AG09309 (cell line): ENCODE measurements at places on chromosomes 4 and X.

DNA sequence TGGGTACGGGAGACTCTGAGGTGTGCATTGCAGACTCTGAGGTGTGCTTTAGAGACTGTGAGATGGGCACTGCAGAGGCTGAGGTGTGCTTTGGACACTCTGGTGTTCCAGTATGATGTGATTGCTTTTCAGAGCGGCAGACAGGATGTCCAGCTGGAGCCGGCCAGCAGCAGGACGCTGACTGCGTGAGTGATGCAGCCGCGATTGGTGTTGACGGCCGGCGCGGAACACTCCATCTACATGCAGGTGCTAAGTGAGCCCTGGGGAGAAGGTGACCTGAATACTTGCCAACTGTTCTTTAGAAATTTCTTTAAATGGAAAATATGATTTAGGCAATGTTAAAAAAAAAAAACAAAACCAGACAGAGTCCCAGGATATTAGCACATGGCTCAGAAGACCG, 103.1 kb upstream of the PPP2R3B start:
- no peak for DNase-seq

DNA sequence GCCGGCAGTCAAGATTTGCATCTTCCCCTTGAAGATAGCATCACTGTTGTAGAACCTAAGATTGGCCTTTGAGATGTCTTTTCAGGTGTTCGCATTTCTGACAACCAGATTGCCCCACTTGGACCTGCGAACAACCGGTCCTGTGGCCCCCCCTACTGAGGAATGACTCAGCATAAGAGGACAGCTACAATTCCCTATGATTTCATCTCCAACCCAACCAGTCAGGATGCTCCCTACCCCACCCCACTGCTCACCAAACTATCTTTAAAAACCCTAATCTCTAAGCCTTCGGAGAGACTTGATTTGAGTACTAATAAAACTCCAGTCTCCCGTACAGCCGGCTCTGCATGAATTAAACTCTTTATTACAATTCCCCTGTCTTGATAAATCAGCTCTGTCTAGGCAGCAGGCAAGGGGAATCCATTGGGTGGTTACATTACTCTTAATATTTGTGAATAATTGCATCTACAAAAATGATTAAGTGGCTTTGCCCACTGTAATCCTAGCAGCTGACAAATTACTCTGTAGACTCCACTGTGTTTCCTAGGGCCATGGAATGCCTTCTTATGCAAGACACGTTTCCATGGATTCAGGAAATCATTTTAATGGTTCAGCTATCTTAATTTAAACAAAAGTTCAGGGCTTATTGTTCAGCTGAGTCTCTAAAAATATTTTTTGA, 95.4 kb downstream of the GPR143 start:
- no peak for DNase-seq

DNA sequence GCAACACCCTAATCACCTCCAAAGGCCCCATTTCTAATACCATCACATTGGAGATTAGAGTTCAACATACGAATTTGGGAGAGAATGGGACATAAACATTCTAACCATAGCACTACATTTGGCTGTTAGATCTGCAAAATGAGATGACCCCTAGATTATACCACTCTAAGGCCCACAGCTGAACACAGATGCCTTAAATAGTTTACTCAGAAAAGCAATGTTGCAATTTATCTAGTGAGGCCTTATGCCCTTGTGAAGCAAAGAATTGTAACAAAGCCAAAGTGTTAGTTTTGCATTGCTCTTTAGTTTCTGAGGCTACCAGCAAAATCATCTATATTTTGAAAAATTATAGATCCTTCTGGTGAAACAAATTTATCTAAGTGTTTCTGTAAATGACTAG, 31.6 kb upstream of the ARHGEF6 start:
- no peak for DNase-seq

DNA sequence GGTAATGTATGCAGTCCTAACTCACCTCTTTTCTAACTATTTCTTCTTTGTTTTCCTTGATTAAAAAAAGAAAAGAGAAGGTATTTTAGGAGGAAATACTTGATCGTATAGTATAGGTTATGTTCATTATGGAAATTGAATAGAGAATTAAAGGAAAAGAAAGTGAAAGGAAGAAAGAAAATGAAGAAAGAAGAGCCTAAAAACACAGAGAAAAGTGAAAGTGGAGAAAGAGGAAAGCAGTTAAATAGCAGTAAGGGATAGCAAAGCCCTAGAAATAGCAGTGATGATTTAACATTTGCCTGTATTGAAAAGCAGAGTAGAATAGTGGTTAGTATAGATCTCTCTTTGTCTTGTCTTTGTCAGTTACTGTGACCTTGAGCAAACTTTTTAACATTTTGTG, 37.0 kb downstream of the MRPL1 start:
- no peak for DNase-seq
